KG1 (cell line): ENCODE measurements at places on chromosomes 3 and 15.

GRCh38 chr3:113275583-113275928 lies 64.2 kb downstream of the BOC start:
- no peak for DNase-seq

DNA sequence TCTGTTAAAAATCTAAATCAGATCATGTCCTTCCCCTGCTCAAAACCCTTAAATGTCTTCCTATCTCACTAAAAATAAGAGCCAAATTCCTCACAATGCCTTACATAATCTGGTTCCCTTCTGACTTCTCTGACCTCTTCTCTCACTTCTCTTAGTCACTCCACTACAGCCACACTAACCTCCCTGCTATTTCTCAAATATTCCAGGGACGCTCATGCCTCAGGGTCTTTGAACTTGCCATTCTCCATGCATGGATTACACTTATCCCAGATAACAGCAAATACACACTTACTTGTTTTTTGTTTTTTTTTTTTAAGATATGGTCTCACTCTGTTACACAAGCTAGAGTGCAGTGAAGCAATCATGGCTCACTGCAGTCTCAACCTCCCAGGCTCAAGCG lies 8.5 kb downstream of the TP53BP1 start:
- DNase-seq = no peak

DNA sequence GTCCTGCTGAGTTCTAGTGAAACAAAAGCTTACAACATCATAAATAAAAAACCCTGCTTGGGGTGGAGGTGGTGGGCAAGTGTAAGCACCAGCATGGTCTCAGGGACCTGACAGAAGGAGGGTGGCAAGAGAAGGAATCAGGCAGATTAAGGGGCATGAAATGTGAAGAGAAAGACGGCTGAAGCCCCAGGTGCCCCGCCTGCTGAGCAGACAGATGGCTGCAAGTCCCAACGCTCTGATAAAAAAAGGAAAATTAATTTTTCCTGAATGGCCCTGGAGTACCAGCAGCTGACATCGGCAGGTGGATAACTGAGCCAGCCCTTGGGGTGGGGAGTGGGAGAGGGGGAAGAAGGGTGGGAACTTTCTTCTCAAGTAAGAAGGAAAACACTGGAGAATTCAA lies 137.9 kb downstream of the XXYLT1 start:
- no peak for DNase-seq

DNA sequence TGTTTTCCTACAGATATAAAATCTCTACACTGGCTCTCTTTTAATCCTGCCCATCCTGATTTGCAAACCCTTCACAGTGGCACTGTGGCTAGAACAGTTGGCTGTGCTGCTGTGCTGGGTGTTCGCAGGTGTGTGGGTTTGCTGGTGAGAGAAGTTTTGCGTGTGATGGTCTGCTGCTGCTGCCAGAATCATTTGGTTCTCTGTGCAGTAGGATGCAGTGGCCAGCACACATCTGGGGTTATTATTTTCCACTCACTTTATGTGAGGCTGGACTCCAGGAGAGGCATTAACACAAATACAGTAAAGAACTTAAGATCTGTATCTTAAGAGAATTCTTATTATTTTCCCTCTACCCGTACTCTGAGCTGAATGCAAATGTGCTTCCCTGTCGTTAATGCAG lies 16.0 kb upstream of the PSMD6 start:
- DNase-seq = no peak

GRCh38 chr15:92822216-92823144 lies 77.6 kb upstream of the CHD2 start:
- DNase-seq = no peak

DNA sequence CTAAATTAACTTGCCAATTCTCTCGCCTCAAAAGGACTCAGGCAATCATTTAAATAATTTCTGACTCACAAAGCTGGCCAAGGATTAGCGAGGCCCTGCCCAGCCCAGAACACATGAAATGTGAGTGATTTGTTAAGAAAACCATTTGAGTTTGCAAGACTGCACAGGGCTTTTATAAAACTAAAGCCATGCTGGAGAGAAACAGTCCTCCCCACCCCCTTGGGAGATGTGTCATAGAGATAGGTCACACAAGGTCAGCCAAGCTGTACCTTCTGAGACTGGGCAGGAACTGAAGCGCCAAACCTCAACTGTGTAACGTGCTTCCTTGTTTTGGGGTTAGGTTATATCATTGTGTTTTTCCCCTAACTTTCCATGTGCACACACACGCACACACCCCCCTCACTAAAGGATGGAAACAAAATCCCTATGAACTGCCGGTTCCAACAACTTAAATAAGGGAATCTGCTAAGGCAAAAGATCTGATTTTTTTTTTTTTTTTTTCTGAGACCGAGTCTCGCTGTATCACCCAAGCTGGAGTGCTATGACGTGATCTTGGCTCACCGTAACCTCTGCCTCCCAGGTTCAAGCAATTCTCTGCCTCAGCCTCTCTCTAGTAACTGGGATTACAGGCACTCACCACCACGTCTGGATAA lies 8.1 kb downstream of the SPATA12 start:
- no peak for DNase-seq

- DNase-seq = no peak
Measured at GRCh38 chr3:71497971-71498444, 85.5 kb downstream of the FOXP1 start.

GRCh38 chr3:13104511-13104910 lies 31.3 kb upstream of the IQSEC1 start:
- no peak for DNase-seq

DNA sequence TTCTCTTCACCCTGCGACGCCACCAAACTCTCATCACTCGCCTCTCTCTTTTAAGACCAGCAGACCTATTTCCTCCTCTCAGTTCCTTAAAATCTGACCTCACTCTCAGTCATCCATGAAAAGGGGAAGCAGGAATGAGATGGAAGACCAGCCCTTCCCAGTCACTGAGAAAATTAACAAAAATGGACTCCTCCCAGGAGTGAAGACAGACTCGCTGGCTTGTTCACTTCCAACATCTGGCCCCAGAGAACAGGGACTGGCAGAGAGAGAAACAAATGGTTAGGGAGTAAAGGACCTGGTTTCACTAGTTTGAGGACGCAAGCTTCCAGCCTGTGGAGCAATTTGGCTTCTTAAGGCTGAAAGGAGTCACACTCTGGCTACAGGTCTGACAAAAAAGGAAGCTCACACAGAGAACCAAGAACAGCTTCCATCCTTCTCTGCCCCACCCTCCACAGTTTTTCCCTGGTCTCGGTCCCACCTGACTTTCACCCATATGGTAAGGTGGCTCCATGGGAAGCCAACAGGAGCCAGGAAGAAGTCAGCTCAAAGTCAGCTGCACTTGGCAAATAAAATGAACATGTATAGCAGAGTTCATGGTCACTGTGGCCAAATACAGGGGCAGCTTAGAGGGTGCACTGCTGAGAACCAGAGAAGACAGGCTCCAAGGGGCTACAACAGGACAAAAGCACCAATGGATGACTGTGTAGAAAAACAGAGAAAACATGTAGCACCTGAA lies 57.2 kb downstream of the ITGB5 start:
- DNase-seq = no peak

DNA sequence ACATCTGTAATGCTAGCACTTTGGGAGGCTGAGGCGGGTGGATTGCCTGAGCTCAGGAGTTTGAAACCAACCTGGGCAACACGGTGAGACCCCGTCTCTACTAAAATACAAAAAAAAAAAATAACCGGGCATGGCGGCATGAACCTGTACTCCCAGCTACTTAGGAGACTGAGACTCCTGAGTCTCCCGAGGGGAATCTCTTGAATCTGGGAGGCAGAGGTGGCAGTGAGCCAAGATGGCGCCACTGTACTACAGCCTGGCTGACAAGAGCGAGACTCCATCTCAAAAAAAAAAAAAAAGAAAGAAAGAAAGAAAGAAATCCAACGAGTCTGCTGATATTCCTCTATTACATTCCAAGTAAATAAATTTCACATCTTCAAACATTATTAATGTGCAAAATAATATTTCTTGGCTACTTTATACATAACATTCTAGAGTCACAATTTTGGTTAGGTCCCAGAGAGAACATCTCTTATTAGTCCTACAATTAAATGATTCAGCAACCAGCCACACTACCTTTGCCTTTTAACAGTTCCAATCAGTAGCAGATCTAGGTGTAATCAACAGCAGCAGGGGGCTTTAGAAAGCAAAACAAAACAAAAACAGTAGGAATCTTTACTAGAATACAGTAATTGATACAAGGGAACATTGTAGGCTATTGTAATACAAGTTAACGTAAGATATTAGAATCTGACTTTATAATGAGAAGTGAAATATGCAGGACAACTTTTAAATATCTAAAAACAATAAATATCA lies 195.8 kb downstream of the TBC1D5 start:
- no peak for DNase-seq

- DNase-seq = peak; percentile 65
Measured at GRCh38 chr15:68875377-68876116, 54.8 kb upstream of the SPESP1 start.

GRCh38 chr15:59892985-59893384 lies 111.1 kb upstream of the FOXB1 start:
- no peak for DNase-seq

GRCh38 chr3:102053375-102053989 lies 204.2 kb downstream of the NFKBIZ start:
- no peak for DNase-seq

DNA sequence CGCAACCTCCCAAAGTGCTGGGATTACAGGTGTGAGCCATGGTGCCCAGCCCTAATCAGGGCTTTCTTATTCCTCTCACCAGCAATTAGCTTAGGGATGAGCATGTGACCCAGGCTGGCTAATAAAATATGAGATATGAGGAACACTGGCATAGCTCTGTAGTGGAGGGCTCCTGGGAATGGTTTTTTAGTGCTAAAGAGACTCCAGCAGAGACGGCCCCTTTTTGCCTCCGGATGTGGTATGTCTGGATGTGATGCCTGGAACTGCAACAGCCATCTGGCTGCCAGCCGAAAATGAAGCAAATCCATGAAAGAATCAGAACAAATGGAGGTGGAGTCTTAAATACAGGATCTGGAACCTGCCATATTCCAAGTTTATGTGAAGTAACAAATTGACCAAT lies 69.1 kb upstream of the MAGI1 start:
- no peak for DNase-seq

- DNase-seq = no peak
Measured at GRCh38 chr3:179309225-179310078, 13.4 kb upstream of the ZNF639 start.

GRCh38 chr3:137330246-137330645 lies 372.5 kb downstream of the IL20RB start:
- no peak for DNase-seq

DNA sequence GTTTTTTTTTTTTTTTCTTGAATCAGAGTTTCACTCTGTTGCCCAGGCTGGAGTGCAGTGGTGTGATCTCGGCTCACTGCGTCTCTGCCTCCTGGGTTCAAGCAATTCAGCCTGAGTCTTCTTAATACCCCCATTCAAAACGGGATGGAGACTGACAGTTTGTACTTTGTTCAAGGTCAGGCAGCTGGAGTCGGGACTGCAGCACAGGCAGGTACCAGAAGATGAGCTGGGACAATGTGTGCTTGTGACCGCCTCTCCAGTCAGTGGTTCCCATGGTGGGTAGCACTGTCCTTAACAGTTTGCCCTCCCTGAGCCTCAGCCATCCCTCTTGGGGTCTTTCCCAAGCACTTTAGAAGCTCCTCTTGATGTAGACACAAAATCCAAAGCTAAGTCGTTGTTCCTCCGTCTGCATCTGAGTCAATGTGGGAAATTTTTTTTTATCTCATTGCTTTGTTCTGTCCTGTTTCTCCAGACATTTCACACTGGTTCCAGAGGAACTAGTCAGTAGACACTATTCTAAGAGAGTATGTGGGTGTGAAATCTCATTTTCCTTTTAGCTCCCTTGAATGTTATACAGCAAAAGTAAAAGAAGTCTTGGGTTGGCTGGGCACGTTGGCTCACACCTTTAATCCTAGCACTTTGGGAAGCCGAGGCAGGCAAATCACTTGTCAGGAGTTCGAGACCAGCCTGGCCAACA lies 5.3 kb upstream of the TTLL13 start:
- DNase-seq = no peak

GRCh38 chr3:30102356-30102755 lies 504.0 kb upstream of the TGFBR2 start:
- DNase-seq = no peak

- DNase-seq = no peak
Measured at GRCh38 chr15:80870893-80871292, 91.7 kb downstream of the CEMIP start.

GRCh38 chr3:18725668-18726407 lies 300.7 kb upstream of the SATB1 start:
- DNase-seq = peak; percentile 50

DNA sequence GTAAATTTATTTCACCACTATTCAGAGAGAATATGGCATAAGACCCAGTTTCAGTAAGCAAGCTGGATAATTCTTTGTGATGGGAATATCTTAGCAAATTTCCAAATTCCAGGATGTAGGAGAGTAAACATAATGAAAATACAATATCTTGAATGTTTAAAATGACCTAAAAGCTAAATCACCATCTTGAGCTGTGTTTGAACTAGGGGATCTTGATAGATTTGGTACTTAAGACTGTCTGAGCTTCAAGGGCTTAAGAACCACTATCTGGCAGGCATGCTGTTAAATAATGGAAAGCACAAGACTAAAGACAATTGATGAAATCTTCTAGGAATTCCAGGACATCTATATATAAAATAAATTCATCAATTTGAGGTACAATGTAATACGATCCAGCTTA lies 217.7 kb downstream of the ATP8B4 start:
- no peak for DNase-seq

GRCh38 chr3:105828703-105829102 lies 40.1 kb downstream of the CBLB start:
- no peak for DNase-seq

GRCh38 chr15:79088426-79089205 lies 2.0 kb downstream of the RASGRF1 start:
- no peak for DNase-seq

- no peak for DNase-seq
Measured at GRCh38 chr3:31358473-31359070, 174.2 kb upstream of the STT3B start.

DNA sequence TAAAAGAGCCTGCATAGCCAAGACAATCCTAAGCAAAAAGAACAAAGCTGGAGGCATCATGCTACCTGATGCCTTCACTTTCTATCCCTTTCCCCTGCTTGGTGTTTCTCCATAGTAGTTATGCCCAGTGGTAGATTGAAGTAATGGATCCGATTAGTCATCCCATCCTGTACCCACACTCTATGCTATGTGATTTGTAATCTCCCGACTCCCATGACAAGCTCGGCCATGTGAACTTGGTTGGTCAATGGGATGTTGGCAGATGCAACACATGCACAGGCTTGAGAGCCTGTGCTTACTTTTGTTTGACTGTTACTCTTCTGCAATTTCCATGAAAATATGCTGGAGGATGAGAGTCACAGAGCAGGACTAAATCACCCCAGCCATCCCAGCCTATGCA lies 334.9 kb upstream of the DPH6 start:
- DNase-seq = no peak

DNA sequence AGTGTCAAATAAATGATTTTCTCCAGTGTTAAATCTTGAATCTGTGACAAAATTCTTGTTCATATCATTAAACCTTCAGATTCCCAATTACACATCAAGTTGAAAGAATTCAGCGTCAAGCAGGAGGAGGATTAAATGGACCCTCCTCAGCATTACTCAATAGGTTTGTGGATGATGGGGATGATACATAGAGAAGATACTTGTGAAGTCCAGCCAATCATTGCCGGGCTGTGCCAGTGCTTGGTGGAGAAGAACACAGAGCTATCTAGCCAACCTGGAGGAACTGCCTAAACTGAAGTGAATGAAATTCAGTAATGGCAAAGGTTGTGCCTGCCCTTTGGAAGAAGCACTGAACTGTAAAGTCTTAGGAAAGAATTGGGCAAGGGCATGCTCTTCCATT lies 47.0 kb upstream of the PRICKLE2 start:
- DNase-seq = no peak

- DNase-seq = no peak
Measured at GRCh38 chr3:72553298-72553697, 294.9 kb downstream of the SHQ1 start.

GRCh38 chr15:83289160-83289559 lies 4.7 kb upstream of the BNC1 start:
- DNase-seq = no peak
